Left lung (tissue), 14 donors: ENCODE measurements at places on chromosomes 1 and 21. TPM values are rescaled to one million over a fixed set of nuclear protein-coding genes. Genes with fewer than 3 reads are reported as not detected.

GRCh38 chr21:35469498-35469897 lies 420.4 kb upstream of the RUNX1 start:
- H3K27ac ChIP-seq = no peak overlapping the region
- H3K27me3 ChIP-seq = no peaks in the 10 kb centered on the region
- H3K4me3 ChIP-seq = no peak overlapping the region
- H3K4me1 ChIP-seq = peaks cover 3% of the 10 kb centered on the region
- no peak for DNase-seq

DNA sequence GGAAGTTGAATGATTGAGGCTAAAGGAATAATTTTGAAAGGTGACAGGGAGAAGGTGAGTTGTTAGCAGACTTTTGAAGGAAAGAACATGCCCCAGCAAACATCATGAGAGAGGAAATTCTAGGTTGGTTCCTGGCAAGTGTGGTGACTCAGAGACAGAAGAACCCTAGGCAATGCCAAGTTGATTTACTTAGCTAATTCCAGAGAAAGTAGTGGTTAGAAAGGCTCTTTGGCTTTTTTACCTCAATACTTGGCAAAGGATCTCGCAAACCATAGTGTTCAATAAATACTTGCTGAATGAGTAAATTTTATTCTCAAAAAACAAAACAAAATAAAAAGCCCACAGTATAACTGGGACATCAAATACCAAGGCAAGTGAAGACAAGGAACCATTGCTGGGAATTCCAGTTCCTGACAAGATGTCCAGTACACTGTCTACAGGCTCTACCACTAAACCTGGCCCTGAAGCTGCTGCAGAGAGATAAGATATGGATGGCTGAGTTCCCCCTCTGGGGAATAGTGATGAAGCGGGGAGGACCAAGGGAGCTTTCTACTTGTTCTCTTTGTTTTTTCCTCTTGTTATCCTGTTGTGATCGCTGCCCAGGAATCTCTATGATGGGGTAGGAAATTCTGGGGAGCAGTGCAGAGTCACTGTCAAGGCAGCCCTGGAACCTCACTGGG lies 48.2 kb downstream of the IL12RB2 start:
- H3K36me3 ChIP-seq = no peaks in the 10 kb centered on the region
- H3K4me1 ChIP-seq = no peaks in the 10 kb centered on the region
- H3K27ac ChIP-seq = no peak overlapping the region
- no peaks in the 10 kb centered on the region for H3K27me3 ChIP-seq

DNA sequence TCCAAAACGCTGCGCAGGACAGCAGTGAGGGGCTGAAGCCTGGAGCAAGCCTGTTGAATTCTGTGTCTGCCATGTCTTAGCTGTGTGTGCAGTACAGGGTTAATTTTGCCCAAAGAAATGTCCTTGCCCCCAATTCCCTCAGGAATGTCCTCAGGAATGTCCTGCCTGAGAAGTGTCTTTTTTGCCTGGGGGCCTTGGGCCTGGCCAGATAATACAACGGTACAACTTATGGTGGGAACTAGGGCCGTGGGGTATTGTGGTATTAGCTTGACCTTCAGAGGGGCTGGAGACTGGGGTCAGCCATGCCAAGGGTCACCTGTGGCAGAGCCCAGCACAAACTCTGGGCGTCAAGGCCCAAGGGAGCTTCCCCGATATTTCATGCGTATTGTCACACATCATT lies 107.7 kb downstream of the AJAP1 start:
- no peak overlapping the region for H3K27ac ChIP-seq
- H3K4me1 ChIP-seq = no peaks in the 10 kb centered on the region
- no peak overlapping the region for H3K4me3 ChIP-seq
- no peaks in the 10 kb centered on the region for H3K36me3 ChIP-seq

GRCh38 chr1:159071970-159072582 lies 4.5 kb downstream of the AIM2 start:
- DNase-seq = no peak
- H3K27me3 ChIP-seq = no peaks in the 10 kb centered on the region
- H3K4me1 ChIP-seq = peaks cover 42% of the 10 kb centered on the region

DNA sequence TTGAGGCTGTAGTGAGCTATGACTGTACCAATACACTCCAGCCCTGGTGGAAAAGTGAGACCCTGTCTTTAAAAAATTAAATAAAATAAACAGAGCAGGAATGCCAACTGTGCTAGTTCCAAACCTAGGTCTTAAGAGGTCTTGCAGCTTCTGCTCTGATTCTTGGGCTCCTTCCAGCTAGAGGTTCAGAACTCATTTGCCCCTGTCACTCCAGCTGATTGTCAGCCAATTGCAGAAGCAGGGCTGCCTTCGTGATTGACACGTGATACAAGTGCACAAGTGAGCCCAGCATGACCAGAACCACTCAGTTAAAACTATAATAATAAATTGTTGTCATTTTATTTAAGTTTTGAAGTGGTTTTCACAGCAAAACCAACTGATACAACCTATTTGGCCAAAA lies 298.4 kb downstream of the USP25 start:
- DNase-seq = no peak
- no peaks in the 10 kb centered on the region for H3K4me1 ChIP-seq
- H3K4me3 ChIP-seq = no peak overlapping the region
- no peaks in the 10 kb centered on the region for H3K36me3 ChIP-seq
- H3K27me3 ChIP-seq = no peaks in the 10 kb centered on the region
- H3K27ac ChIP-seq = no peak overlapping the region

DNA sequence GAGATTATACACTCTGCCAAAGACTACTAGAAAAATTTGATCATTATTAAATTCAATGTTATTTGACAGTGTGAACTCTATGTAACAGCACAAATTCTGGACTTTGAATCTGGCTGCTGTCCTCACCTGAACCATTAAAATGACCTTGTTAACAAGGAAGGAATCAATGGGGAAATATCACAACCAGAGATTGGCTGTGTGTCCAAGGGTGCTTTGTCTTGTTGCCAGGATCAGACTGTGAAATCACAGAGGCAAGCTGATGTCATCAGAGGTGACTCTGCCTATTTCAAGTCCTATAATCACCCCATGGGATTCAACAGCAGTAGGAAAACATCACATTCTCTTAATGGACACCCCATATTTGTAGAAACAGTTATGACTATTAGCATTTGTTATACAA lies 46.8 kb downstream of the ADAMTS5 start:
- no peaks in the 10 kb centered on the region for H3K27me3 ChIP-seq
- DNase-seq = no peak
- H3K4me3 ChIP-seq = no peak overlapping the region
- no peaks in the 10 kb centered on the region for H3K36me3 ChIP-seq
- no peaks in the 10 kb centered on the region for H3K4me1 ChIP-seq

DNA sequence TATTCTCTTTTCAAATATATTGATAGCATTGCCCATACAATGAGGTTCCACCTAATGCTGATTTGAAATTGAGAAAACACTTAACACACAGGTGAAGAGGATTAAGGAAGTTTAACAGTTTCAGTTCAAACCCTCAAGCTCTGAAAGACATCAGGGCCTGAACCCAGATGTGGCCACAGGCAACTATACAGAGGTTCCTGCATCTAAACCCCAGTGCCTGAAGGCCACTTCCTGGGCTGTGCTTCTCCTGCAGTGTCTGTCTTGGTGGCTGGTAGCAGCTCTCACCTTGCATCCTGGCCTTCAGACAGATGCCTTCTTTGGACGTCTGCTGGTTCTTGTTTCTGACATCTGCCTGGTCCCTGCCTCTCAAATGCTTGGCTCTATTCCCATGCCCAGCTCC lies 25.1 kb upstream of the NGF start:
- H3K27me3 ChIP-seq = no peaks in the 10 kb centered on the region
- H3K36me3 ChIP-seq = no peaks in the 10 kb centered on the region
- no peak overlapping the region for H3K27ac ChIP-seq
- H3K4me1 ChIP-seq = no peaks in the 10 kb centered on the region
- DNase-seq = no peak

GRCh38 chr1:64100791-64101190 lies 102.6 kb upstream of the UBE2U start:
- H3K36me3 ChIP-seq = no peaks in the 10 kb centered on the region
- no peak overlapping the region for H3K27ac ChIP-seq
- no peak overlapping the region for H3K4me3 ChIP-seq
- no peaks in the 10 kb centered on the region for H3K4me1 ChIP-seq

DNA sequence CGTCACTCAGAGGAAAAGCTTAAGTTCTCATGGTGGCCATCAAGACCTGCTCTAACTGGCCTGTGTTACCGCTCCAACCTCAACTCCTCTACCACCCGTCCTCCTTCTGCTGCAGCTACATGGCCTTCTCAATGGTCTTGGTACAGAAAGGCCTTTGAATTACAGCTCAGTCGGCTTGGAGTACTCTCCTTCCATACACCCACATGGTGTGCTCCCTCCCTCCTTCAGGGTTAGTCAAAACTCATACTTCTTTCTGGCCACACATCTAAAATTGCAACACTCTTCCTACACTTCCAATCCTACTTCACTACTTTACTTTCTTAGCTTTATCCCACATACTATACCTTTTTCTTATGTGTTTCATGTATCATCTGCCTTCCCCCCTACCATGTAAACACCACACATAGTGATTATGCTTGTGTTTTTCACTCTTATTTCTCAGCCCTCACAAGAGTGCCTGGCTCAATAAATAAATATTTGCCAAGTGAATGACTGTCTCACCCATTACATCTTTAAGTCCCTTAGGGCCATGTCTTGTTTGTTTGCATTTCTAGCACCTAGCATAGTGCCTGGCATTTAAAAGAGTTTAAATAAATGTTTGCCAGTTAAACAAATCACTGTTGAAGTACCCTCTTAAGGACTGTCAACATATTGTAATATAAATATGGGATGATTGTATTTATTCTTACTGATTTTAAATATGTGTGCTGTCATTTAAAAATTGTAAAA lies 37.6 kb upstream of the HMCN1 start:
- DNase-seq = no peak
- H3K36me3 ChIP-seq = no peaks in the 10 kb centered on the region
- H3K4me1 ChIP-seq = peaks cover 18% of the 10 kb centered on the region
- H3K4me3 ChIP-seq = no peak overlapping the region
- no peak overlapping the region for H3K27ac ChIP-seq

GRCh38 chr1:34786521-34787325 lies 5.7 kb downstream of the GJB3 start:
- H3K4me3 ChIP-seq = no peak overlapping the region
- H3K36me3 ChIP-seq = no peaks in the 10 kb centered on the region
- peaks cover 3% of the 10 kb centered on the region for H3K4me1 ChIP-seq

DNA sequence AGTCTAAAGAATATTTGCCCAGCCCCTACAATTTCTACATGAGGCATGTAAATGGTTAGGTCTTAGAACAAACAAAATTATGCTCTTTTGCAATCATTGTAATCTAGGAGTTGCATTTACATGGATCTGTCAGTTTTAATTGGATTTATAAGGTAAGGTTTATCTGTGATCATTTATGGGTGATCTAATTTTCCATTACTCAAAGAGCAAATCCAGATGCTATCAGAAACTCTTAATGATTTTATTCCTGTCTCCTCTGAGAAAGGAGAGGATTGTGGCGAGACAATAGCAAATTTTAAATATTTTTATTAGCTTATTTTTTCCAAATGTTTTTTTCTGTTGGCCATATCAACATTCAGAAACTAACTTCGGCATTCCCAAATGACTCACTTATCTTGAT lies 14.2 kb upstream of the NEGR1 start:
- H3K27me3 ChIP-seq = no peaks in the 10 kb centered on the region
- DNase-seq = no peak
- H3K4me3 ChIP-seq = no peak overlapping the region
- no peaks in the 10 kb centered on the region for H3K4me1 ChIP-seq
- no peak overlapping the region for H3K27ac ChIP-seq

GRCh38 chr1:167899253-167899681 lies 14.7 kb downstream of the ADCY10 start:
- H3K4me1 ChIP-seq = no peaks in the 10 kb centered on the region
- no peaks in the 10 kb centered on the region for H3K27me3 ChIP-seq
- no peak overlapping the region for H3K27ac ChIP-seq
- DNase-seq = no peak

The CEP170 gene
- total RNA-seq = 72.2 TPM

The WNT4 gene
- total RNA-seq = 1.8 TPM

The LINGO4 gene
- total RNA-seq = 0.06 TPM
